ENCODE measurements at places on chromosomes 12 and 14.

DNA sequence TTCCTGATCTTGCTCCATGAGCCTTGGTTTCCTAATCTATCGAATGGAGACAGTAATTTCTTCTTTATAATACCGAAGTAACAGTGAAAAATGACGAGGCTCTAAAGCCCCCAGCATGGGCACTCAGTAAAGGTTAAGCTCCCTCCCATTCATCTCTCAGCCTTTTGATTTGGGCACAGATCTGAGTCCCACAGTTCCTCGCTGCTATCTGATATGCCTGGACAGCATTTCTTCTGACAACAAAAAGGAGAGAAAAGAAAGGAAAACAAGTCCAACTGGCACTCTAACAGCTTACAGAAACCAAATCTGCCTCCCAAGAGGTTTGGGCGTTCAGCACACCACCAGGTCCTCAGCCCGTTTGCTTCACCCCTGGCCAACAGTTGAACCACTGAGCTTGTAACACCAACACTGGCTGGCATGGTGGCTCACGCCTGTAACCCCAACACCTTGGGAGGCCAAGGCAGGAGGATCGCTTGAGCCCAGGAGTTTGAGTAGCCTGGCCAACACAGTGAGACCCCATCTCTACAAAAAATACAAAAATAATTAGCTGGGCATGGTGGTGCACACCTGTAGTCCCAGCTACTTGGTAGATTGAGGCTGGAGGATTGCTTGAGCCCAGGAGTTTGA lies 19.5 kb downstream of the CCDC88C start:
- DNase-seq = no peak

DNA sequence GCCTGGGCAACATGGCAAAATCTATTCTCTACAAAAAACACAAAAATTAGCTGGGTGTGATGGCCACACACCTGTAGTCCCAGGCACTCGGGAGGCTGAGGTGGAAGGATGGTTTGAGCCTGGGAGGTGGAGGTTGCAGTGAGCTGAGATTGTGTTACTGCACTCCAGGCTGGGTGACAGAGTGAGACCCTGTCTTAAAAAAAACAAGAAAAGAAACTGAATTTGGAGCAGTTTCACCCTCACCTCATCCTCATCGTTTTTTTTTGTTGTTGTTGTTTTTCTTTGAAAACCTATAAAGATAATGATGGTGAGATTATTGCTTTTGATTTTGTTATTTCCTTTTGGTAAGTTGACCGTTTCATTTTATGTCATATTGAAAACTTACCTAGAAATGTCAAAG lies 60.7 kb downstream of the SLC38A6 start:
- no peak for DNase-seq

- DNase-seq = no peak
Observed at GRCh38 chr12:85949253-85949652, 75.2 kb downstream of the NTS start.

GRCh38 chr14:36177489-36177888 lies 967 bp upstream of the PTCSC3 start:
- DNase-seq = no peak

DNA sequence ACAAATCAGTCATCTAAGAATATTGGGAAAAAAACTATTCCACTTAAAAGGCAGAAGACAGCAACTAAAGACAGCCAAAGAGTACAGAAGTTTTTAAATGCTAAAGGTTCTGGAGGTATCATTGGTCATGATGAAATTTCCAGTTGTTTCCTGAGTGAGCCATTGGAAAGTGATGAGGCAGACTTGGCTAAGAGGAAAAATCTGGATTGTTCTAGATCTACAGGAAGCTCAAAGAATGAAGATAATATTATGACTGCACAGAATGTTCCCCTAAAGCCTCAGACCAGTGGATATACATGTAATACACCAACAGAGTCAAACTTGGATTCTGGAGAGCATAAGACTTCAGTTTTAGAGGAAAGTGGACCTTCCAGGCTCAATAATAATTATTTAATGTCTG lies 22.8 kb downstream of the GALNT4 start:
- DNase-seq = no peak

DNA sequence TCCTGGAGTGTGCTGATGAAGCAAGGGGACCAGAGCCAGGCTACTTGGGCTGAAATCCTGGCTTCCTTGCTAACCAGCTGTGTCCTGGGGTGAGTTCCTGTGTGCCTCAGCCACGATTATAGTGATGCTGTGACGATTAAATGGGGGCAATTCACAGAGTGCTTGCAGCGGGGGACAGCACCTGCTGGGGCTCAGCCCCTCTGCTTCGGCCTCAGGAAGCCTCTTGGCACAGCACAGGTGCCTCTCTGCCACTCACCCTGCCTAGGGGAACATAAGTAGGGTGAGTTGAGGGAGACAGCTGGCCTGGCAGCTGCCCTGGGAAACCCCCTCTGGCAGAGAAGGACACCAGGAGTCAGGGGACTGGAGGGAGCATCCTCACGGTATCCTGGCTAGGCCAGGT lies 9.4 kb downstream of the KRT80 start:
- no peak for DNase-seq

GRCh38 chr14:63453443-63453936 lies 89.7 kb downstream of the PPP2R5E start:
- DNase-seq = no peak

DNA sequence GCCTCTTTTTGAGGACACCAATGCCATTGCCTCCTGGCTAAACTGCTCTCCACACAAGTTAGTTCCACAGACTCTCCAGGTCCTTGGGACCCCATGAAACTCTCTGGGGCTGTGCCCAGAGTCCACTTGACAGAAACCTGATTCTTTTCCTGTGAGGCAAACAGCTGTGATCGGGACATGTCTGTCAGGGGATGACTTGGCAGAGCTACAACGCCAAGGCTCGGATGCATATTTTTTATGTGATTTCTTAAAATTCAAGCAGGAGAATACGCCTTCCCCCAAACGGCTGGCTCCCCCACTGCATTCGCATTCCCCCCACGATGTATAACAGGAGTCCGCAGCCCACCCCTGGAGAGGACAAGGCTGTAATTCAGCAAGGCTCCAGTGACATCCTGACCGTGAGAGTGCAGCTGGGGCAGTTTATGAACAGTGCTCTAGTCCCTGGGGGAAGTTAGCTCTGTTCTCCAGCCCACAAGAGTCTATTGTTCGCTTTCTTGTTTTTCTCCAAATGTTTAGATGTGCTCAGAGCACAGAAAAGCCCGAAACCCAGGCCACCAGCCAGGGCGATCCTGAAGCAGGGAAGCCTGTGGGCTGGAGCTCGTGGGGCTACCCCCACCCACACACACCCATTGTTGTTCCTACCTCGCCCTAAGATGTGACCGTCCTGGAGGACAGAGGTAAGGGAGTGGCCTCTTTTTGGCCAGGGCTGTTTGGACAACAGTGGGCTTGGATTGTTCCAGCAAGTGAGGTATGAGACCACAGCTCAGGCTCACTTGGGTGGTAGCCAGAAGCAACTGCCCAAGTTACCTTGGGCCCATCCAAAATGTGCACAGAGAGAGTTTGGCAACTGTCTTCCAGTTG lies 159.5 kb downstream of the ZFP36L1 start:
- DNase-seq = peak; percentile 34

DNA sequence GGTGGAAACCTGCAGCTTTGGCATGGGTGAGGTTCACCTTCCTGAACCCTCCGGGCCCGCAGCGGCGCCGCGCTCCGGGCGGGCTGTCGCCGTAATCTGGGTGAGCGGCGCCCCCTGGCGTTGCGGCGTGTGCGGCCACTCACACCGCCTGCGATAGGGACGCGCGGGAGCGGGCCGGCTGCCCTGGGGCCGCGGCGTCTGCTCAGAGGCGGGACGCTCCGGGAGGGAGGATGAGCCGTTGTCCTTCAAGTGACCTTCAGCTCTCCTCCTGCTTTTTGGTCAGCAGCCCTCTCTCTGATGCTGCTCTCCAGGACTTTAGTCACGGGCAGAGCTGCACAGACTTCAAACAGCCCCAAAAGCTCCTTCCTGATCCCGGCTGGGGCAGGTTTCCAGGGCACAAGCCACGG lies 211.7 kb upstream of the FKBP4 start:
- DNase-seq = peak; percentile 51

DNA sequence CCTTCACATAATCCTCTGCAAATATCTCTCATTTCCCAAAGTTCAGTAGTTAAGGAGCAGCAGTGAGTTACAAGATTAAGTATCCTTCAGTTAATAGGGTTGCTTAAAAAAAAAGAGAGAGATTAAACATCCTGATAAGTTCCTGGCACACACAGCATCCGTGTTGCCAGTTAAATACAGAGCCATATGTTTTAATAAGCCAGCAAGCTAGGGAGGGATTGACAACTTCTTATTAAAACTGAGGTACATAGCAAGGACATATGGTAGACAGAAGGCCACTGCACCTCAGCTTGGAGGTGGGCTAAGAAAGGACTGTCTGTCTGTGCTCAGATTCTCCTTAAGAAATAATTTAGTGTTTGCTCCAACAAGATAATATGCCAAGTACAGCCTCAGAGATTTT lies 9.6 kb upstream of the TMEM30B start:
- DNase-seq = no peak

DNA sequence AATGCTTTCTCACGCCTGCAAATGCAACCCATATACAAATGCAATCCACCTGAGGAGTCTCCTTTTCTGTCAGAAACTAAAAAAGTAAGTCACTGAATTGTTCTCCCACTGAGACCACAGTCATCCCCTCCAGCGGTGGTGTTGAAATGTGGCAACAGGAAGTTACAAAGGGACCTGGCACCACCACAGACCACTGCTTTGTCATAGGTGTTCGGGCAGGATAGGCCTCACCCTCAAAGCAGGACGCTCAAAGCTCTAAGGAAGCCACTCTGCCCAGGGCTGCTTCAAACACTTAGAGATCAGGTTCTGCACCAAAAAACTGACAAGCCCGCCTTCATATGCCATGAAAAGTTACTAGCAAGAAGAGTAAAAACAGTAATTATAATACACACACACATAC lies 11.3 kb downstream of the PHLDA1 start:
- DNase-seq = peak; percentile 64

DNA sequence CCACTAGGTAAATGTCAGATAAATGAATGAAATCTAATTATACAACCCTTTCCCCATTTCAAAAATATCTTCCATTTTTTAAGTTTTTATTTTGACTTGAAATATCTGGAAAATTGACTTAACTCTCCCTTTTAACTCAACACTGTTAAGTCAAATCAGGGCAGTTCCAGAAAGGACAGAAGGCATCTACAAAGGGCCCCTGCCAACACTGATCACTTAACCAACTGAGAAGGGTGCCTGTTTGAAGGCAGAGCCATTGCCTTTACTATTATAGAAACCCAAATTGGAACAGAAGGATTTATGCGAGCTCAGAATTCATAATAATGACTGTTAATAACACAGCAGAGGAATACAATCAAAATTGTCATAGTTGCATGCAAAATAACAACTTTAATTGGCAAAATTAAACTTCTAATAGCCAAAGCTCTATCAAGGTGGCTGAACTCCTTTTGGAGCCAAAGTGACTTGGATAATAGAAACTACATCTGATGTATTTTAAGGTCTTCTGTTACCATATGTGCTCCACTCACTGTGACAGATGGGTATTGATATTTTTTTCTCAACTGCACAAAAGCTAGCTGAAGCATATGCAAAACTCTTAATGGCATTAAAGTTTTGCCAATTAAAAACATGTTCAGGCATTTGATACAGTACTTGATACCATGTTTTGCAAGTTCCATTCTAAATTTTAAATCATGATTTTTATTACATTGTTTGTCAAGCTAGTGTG lies 383.8 kb downstream of the NOVA1 start:
- DNase-seq = no peak

DNA sequence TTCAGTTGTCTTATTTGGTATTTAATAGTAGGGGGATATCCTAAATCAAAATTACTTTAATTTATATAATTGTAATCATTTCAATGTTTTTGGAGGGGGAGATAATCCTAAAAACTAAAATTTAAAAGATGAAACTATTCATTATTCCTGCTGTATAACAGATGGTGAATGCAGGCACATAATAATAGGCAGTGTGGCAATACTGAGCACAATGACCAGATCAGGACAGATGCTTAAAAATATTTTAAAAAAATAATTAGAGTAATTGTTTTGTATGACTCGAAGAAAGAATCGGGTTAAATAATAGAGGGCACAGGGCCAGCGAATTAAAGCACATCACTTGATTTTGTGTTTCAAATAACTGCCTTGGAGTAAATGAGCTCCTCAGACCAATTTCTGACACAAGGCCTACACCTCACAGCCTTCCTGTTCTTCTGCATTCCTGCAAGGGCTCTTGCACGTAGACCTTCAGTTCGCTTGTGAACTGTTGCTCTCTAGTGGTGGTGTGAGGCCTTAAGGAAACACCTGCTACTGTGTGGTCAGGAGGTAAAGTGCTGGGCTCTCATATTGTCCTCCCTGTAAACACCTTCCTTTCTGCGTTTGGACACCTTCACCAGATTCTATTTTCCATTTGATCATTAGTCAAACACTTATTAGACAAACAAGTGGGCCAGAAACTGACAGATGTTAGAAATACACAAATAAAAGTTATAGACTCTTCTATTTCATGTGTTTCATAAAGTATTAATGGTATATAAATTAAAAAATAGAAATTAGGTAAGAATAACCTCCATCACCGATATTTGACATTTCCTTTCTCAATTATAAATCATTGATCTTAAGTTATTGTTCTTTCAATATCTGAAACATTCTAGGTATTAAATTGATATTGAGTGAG lies 29.3 kb upstream of the KLRF1 start:
- no peak for DNase-seq

Data from fibroblast of skin of scalp (primary cell).